ENCODE measurements at places on chromosomes 11 and 22.

DNA sequence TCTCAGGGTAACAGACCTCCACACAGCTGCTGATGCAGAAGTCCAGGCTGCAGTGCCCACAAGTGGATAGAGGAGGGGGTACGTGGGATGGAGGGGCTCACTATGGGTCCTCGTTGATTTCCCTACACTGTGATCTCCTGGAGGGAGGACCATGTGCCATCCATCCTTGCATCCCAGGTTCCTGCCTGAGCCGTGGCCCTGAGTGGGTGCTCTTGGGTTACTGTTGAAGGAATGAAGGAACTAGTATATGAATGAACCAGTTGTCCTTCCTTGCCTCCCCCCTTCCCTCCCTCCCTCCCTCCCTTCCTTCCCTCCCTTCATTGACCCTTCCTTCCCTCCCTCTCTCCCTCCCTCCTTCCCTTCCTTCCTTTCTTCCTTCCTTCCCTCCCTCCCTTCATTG lies 15.4 kb downstream of the APOBEC3B start:
- no peak for DNase-seq

- no peak for DNase-seq
Observed at GRCh38 chr22:49093192-49093880, 734.3 kb downstream of the BRD1 start.

DNA sequence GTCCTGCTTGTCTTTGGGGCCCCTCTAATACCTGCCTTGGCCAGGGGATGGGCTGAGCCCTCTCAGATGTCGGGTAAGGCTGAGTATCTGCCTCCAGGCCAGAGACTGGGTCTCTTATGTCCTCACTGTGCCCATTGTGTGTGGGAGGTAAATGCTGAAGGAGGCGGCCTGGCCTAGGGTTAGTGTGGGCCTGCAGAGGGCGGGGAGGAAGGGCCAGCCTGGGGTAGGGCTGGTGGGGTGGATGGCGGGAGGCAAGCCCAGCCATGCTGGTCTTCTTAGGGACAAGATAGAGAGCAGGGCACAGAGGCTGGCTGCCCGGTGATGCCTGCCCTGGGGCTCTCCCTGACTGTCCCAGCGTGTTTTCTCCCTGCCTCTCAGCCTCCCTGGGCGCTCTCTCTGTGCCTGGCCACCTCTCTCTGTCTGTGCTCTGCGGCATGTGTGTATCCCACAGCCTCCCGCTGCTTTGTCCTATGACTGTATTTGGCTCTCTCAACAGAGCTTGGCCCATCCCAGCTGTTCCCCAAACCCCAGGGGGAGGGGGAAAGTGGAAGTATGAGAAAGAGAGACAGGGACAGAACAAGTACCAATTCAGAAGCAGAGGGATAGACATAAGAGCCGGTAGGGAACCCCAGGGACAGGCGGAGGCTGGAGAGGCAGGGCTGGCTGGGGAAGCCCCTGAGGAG lies 57.0 kb downstream of the PDE2A start:
- DNase-seq = no peak

- DNase-seq = no peak
Observed at GRCh38 chr11:118263695-118264568, at the start of gene MPZL2. Gene MPZL2 (minus strand): TSS chr11:118264297. CDS start chr11:118264153, 144 bp downstream.

DNA sequence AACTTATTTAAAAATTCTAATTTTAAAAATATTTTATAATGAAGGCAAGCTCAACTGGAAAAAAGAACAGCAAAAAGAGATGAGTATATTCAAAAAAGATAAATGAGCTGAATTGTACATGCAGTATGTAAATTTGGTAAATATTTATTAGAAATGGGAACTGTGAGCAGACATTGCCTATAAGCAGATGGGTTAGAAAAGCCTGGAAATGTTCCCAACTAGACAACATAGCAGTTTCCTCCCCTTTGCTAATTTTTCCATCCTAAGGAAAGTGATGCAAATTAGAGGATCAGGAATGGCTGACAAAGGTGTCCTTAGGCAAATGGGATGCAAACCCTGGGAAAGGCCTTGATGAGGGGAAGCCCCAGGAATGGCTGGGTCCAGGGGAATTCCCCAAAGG lies 37.2 kb downstream of the TP53I11 start:
- no peak for DNase-seq

DNA sequence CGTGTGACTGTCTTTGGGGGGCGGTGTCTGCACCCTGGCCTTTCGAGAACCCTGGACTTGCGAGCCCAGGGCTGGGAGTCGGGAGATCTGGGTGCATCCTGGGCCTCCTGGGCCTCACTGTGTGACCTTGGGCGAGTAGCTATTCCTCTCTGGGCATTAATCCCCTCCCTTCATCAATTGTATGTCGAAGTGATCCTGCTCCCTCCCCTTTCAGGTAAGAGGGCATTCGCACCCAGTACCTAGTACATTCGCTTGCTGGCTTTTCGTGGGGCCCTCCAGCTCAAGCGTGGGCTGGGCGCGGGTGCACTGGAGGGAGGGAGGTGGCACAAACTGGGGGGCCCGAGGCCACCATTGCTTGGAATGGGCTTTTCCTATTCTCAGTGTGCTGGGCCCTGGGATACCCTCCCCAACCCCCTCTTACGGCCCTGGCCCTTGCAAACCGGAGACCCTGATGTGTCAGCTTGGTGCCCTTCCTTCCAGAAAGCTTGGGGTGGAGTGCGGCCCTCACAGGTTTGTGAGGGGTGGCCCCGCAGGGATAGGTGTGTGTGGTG lies 530 bp downstream of the USP35 start:
- DNase-seq = no peak

- no peak for DNase-seq
Observed at GRCh38 chr11:71171576-71171975, 80.8 kb downstream of the SHANK2 start.

GRCh38 chr11:65430406-65431217 lies 8.0 kb downstream of the NEAT1 start:
- DNase-seq = no peak

DNA sequence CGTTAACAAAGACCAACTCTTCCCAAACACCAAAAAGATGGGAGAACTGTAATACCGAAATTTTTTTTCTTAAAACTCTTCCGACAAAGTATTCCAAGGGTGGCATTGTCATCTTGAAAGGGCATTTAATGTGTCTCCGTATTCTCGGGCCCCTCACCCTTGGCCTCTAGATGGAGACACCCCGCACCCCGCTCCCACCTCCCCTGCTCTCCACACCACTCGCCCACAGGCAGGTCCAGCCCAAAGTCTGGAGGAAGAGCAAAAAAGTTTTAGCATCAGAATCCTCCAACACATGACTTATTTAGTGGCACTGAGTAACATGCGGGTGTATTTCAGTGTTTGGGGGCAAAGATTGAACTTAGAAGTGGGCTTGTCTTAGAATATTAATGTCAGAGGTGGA lies 20.7 kb downstream of the SPATA19 start:
- no peak for DNase-seq

- DNase-seq = no peak
Observed at GRCh38 chr22:44578516-44579230, 80.6 kb upstream of the RTL6 start.

GRCh38 chr11:19814421-19814820 lies 101.8 kb downstream of the NAV2 start:
- no peak for DNase-seq

GRCh38 chr11:19892876-19893275 lies 180.2 kb downstream of the NAV2 start:
- no peak for DNase-seq
